ENCODE measurements at places on chromosomes 2 and 18.

DNA sequence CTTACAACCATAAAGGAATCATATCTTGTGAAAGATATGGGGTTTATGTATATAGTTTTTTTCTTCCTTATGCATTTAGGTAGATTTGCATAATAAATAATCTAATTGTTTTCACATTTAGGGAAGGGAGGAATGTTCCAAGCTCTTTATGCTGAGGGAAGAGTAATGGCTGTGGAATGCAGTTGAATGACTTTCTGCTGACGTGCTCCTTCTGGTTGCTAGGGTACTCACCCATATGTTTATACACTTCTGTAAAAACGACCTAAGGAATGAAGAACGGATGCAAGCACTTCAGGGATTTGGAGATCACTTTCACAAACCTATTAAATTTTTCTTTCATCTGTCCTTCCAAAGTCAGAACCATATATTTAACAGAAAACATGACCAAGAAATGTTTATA is 29.2 kb upstream of the PPP4R1 start:
- DNase-seq, result no peak

GRCh38 chr2:3470856-3471737 is 48.2 kb downstream of the ADI1 start:
- DNase-seq, result no peak

GRCh38 chr2:74744731-74745515 is 89.0 kb upstream of the HK2 start:
- DNase-seq, result no peak

- no peak for DNase-seq
Measured at GRCh38 chr2:26528836-26529235, 50.9 kb upstream of the OTOF start.

GRCh38 chr2:197011801-197012641 is 85.5 kb upstream of the PGAP1 start:
- DNase-seq, result peak; percentile 31

Data from WERI-Rb-1 (cell line).